EH (cell line): ENCODE measurements at places on chromosomes 2 and 18.

- no peak for DNase-seq
Measured at GRCh38 chr18:11655606-11655932, 33.5 kb upstream of the GNAL start.

DNA sequence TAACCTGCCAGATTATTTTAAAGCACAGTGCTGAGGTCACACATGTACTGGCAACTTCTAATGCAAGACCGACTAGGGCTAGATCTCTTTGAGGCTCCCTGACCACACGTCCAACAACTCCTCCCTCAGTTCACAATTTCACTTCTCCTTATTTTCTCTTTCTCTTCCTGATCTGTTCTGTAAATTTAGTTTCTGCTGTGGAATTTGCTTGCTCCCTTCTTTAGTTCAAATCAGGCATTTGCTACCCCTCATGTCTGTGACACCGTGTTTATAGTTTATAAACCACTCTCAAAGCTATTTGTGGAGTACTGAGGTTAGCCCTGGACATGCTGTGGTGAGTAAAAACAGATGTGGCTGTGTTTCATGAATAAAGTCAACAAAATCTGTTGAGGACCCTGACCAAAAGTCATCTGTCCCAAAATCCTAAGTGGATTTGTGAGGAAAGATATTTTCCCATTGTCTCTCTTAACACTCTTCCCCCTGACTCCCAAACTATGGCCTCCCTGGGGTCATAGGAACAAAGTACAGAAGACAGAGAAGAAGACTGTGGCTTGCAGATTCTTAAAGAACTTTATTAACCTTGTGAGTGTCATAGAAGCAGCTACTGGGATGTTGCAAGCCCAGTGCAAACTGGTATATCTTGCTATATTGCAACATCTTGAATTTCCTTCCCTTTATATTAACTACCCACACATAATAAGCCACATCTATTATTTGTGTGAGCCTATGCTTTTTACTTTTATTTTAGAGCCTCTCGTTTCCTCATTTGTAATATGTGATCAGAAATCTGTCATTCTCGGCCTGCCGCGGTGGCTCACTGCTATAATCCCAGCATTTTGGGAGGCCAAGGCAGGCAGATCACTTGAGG lies 3.5 kb upstream of the NAGK start:
- DNase-seq: peak; percentile 23

DNA sequence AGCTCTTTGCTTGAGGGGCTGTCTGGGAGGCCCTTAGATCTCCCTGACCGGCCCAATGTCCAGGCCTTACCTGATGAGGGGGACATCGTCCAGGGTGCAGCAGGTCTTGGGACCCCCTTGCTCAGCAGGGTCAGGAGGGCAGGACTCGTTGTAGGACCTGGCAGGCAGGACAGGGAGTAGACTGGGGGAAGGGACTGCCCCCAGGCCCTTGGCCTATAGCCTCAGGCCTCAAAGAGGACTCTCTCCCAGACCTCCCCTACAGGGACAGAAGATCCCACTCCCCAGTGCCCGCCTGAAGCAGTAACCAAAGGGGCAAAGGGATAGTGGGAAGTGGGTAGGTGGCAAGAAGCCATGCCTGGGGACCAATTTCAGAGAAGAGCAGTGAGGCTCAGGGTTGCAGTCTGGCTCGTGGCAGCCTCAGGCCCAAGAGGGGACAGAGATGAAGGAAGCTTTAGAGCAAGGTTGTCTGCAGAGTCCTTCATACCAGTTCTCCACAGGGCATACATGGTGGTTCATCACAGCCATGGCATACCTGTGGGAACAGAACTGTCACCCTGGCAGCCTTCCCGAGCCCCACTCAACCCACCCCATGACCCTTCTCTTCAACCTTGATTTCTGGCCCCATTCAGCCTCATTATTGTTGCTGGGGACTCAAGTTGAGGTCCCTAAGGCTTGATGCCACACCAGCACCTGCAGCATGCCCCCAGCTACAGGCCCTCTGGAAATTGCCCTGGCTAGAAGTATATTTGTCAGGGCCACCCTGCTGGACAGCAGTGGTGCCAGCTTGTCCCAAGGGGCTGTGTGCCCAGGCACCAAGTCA lies 1.3 kb downstream of the TMEM150A start:
- no peak for DNase-seq

- no peak for DNase-seq
Measured at GRCh38 chr2:229582151-229582550, 132.2 kb downstream of the DNER start.

GRCh38 chr2:19358242-19359020 lies at the start of gene OSR1:
TSS of gene OSR1 (minus strand) at chr2:19358623. CDS start at chr2:19353805, 4,818 bp downstream.
- peak; percentile 86 for DNase-seq

DNA sequence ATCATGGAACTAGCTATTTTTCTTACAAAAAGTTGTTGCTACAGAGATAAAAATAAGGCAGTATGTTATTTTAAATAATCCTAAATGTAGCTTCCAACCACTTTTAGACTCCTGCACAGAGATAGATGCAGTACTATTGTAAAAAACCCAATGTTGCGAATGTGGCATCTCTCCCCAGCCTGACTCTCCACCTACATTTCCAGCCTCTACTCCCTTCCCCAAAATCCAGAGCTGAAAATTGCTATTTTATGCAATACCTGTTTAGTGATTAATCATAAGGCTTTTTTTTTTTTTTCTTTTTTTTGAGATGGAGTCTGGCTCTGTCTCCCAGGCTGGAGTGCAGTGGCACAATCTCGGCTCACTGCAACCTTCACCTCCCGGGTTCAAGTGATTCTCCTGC lies 39.4 kb downstream of the SPRED2 start:
- no peak for DNase-seq

- peak; percentile 31 for DNase-seq
Measured at GRCh38 chr18:67553437-67553836, 36.9 kb upstream of the DSEL start.

DNA sequence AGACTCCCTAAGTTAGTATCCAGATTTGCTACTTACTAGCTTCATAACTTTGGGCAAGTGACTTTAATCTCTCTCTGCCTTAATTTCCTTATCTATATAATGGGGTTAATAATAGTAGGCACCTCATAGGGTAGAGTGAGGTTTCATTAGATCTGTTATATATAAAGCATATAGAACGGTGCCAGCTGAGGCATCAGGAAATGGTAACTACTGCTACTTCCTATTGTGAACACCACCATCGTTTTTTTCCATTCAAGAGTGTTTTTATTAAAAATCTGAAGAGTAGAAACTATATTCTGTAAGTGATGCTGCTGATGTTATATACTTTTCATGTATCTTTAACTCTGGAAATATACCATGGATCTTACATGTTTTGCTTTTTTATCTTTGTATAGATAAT lies 44.3 kb downstream of the MALT1 start:
- no peak for DNase-seq

- no peak for DNase-seq
Measured at GRCh38 chr2:112189001-112189556, 50.9 kb downstream of the FBLN7 start.

- peak; percentile 85 for DNase-seq
Measured at GRCh38 chr18:3649633-3650426, 199.9 kb downstream of the TGIF1 start.

DNA sequence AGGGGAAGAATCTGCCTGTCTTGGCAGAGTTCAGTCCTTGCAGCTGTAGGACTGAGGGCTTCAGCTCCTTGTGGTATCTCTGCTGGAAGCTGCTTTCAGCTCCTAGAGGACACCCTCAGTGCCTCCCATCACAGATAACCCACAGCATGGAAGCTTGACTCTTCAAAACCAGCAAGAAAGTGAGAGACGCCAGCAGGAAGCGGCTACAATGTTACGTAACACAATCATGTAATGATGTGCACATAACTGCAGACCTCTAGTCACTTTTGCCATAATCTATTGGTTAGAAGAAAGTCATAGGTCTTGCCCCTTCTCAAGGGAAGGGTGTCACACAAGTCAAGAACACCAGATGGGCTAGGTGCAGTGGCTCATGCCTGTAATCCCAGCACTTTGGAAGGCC lies 69.1 kb upstream of the AFF3 start:
- no peak for DNase-seq

DNA sequence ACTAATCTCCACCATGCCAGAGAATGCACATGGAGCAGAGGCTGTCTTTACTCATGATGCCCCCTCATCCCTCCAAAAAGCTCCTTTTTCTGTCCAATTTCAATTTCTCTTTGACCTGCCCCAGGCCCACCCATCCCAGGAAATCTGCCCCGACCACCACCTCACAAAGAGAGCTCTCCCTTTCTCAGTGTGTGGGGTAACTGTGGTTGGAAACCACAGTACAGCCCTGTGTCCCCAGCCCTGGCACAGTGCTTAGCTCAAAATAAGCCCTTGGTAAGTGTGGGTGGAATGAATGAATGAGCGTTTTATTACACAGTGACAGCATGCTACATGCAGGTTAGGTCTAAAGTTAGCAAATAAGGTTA lies 43.7 kb upstream of the CAB39 start:
- no peak for DNase-seq

DNA sequence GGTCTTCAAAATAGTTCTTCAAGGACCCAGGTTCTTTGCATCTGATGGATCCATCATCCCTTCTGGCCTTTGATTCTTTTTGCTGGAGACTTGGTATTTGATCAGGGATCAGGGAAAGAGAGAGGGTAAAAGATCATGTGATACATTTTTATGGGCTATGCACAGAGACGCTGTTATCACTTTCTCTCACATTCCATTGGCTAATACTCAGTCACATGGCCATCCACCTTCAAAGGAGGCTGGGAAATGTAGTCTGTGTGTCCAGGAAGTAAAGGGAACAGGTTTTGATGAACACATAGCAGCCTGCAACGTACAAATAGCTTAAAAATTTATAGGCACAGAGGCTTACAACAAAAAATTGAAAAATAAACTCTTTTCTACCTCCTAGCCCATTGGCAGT lies 629.6 kb upstream of the FANCL start:
- DNase-seq: peak; percentile 23

- DNase-seq: peak; percentile 81
Measured at GRCh38 chr2:57720728-57721627, 325.6 kb upstream of the VRK2 start.

DNA sequence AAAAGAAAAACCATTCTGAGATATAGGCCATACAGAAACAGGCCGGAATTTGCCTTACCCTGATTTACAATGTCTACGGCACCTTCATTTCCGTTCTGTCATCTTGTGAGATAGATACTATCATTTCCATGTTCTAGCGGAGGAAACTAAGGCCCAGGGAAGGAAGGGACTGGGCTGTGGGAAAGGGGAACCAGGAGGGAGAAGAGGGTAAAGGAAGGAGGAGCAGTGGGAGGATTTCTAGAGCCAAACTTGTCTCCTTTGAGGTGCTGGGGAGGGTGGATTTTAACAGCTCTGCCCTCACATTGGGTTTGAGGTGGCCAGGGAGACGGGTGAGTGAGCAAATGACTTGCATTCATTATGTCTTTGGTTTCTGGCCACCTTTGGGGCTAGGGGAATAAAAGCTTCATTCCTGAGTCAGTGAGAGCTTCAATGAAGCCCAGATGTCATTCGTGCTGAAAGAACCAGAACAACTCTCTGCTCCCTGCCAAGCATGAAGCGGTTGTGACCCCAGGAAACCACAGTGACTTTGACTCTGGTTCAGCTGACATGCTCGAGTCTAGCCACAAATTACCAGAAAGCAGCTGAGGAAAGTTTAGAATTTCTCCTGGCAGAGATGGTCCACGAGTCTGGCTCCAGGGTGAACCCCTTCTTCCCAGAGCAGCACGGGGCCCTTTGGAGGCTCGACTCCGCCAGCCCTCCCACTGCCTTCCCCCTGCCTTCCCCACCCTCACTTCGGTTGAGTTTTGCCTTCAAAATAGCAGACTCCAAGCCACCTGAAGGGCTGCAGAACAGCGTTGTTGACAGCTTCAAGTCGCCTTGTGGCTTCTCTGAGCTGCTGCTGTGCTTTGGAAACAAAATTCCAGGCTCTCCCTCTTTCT lies 3.8 kb downstream of the ACTG2 start:
- peak; percentile 93 for DNase-seq

DNA sequence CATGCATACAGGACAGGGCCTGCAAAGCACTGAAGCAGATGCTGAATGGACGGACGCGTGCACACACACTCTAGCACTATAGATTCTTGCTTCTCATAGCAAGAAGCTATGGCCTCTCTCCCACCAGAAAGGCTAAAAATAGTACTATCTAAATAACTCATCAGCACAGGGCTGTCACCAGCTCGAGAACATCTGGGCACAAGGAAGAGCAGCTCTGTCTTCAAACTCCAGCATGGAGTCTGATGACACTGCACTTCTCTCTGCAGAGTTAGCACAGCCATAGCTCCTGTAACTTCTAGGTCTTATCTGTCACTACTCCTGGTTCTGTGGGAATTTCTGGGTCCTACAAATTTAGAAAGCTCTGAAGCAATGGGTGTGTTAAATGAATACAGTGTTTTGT lies 123.5 kb downstream of the MYO5B start:
- no peak for DNase-seq

GRCh38 chr2:208542465-208543041 lies 136.0 kb downstream of the PTH2R start:
- no peak for DNase-seq

DNA sequence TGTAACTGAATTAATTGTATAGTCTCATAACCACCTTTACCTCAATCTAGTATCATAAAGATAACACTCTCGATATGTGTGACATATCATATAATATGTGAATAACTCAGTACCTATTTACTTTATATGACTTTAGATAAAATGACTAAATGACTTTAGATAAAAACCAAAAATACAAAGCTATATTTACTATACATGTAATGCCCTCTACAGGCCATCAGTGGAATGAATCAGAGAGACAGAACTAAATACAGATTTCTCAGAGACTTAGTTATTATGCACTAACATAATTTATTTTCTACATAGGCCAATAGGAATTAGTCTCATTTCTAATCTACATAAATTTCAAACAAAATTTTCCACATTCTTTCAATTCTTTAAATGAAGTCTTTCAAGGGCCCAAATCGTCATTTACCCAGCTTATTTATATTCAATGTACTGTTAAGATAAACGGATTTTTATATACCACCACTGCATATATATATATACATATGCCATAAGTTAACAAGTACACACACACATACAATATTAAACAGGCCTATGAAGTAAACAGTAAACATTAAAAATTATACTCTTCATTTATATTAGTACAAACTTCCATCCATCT lies 219.9 kb downstream of the EXOC6B start:
- peak; percentile 26 for DNase-seq

- no peak for DNase-seq
Measured at GRCh38 chr2:210965472-210965871, 409.1 kb downstream of the CPS1 start.

GRCh38 chr2:39873586-39873985 lies 94.5 kb upstream of the THUMPD2 start:
- no peak for DNase-seq

DNA sequence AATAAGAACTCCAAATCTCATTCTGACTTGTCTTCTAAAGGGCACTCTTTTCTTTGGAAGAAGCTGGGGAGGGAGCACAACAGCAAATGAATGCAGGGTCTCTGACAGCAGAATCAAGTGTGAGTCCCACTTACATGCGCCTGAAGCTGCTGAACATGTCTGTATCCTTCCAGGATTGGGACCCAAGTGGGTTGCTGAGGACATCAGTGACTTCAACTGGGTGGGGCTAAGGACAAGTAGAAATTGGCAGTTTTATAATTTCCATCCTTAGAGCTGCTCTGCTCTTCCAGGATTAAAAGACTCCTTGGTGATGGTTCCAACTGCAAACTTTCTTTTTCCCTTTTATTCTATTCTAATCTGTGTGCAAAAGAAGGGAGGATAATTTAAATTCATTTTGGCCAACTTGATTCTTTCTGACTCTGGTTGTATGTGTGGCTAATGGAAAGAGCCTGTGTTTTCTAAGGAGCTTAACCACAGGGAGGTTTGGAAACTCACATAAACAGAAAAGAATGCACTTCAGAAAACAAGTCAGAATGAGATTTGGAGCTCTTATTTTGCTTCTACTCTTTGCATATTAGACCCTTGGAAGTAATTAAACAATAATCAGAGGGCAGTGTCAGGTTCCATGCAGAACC lies 20.6 kb downstream of the ANTXR1 start:
- peak; percentile 45 for DNase-seq

GRCh38 chr2:234425639-234426603 lies 71.0 kb downstream of the ARL4C start:
- no peak for DNase-seq
